IPS DF 19.7 (cell line): ENCODE measurements at places on chromosomes 1 and 21.

DNA sequence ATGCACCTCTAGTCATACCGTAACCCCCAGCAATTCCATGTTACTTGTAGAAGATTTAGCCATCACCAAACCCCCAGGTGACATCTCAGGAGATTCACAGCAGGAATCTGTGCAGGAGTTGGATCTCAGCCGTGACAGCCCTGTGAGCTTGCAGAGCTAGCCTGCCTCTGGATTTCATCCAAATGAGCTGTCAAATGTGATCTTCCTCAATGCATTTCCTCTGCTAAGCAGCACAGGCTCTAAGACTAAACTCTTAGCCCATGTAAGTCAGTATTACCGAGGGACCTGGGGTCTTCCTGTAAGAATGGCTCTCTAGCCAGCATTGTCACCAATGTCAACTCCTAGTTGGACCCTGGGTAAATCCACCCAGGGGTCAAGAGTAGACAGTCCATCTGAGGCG is 41.7 kb downstream of the UMODL1 start:
- no peak for DNase-seq

DNA sequence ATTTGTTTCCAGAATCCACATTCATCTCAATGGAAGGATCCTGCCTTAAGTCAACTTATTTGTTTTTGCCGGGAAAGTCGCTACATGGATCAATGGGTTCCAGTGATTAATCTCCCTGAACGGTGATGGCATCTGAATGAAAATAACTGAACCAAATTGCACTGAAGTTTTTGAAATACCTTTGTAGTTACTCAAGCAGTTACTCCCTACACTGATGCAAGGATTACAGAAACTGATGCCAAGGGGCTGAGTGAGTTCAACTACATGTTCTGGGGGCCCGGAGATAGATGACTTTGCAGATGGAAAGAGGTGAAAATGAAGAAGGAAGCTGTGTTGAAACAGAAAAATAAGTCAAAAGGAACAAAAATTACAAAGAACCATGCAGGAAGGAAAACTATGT is 2.6 kb downstream of the GADD45A start:
- no peak for DNase-seq

DNA sequence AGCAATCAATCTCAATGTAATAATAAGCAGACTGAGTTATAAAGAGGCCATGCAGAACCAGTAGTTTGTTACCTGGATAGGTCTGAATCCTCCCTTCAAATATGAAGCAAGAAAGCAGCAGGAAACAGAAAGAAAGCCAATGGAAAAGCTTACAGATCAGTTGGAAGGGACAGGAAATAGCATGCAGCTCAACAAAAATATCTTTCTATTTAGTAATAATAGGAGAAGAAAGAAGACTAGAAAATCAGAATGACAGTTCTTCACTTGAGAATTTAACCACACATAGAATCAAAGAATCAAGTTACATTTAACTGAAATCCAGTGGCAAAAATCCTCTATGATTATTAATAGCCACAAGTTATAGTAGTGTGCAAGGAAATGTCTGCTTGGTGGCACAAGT is 194.4 kb downstream of the EIF4G3 start:
- no peak for DNase-seq

GRCh38 chr1:6509220-6509918 is 17.9 kb upstream of the PLEKHG5 start:
- DNase-seq, result no peak

GRCh38 chr21:28991861-28992525 is 684 bp downstream of the LTN1 start:
- DNase-seq, result no peak

DNA sequence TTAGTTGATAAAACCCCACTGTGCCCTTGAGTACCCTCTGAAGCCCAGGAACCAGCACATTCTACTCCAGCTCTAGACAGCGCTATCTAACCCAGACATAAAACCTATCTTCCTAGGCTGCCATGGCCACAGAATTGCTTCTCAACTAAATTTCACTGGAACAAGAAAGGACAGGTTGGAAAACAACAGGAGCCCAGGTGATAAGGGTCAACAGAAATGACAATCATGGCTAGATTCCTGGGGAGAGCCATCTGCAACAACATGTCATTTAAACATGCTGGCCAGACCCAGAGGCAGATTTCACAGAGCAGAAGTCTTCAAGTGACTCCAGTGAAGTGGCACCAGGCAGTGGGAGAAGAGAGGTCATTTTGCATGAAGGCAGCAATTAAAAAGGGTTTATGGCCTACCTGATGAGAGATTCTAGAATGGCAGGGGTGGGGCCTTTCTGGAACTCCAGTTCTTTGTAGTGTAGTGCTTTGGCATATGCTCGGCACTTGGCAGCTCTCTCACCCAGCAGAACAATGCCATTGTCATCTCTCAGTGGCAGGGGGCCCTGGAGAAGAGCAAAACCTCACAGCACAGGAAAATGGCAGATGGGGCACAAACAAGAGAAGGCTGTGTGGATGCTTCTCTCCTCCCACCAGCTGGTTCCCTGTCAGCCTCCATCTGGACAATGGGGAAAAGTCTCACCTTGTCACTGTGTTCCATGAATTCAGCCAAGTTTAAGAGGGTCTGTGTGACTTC is 9.9 kb downstream of the ANGPTL7 start:
- DNase-seq, result no peak

DNA sequence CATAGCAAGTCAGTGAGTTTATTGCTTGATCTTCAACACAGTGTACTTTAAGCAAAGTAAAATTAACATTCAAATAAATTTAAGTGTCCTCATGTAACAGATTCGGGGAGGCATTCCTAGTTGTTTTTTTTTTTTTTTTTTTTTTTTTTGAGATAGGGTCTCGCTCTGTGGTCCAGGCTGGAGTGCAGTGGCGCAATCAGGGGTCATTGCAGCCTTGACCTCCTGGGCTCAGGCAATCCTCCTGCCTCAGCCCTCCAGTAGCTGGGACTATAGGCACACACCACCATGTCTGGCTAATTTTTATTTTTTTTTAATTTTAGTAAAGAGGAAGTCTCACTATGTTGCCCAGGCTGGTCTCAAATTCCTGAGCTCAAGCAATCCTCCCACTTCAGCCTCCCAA is 22.8 kb downstream of the OSBPL9 start:
- no peak for DNase-seq

DNA sequence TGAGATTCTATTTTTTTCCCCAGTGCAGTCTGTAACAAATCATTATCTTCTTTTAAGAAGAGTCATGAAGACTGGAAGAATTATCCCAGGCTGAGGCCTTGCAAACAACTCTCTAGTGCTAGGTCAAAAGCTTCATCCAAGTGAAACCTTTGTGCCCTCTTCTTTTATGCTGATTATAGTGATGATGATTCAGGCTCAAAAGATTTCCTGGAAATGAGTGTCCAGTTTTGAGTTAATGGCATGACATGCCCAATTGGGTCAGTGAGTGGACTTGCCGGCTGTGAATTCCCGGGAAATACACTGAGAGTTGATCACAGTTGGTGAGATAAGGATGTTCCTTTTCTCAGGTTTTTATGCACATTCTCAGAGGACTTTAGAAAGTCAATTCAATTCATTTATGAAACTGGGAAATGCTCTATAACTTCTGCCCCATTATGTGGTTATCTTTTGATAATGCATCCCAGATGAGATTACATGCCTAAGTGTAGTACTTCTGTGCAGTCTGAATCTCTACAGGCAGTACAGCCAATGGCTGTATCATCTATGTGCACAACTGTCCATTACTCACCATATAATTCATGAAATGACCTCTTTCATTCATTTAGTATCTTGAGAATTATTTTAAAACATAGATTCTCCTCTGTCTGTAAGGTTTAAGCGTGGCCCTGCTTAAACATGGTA is 66.2 kb downstream of the S1PR1 start:
- DNase-seq, result no peak

GRCh38 chr1:84619383-84620102 is 45.3 kb upstream of the CTBS start:
- DNase-seq, result no peak

- peak; percentile 45 for DNase-seq
Measured at GRCh38 chr1:116909512-116910378, at the start of gene PTGFRN. TSS of gene PTGFRN (plus strand) at chr1:116909916. CDS start at chr1:116910204, 288 bp downstream.

- no peak for DNase-seq
Measured at GRCh38 chr21:43997766-43998742, 14.1 kb upstream of the TRAPPC10 start.

- DNase-seq, result no peak
Measured at GRCh38 chr1:54981466-54981865, 1.0 kb downstream of the TMEM61 start.

- no peak for DNase-seq
Measured at GRCh38 chr1:23561813-23562100, 2.5 kb upstream of the ID3 start.

DNA sequence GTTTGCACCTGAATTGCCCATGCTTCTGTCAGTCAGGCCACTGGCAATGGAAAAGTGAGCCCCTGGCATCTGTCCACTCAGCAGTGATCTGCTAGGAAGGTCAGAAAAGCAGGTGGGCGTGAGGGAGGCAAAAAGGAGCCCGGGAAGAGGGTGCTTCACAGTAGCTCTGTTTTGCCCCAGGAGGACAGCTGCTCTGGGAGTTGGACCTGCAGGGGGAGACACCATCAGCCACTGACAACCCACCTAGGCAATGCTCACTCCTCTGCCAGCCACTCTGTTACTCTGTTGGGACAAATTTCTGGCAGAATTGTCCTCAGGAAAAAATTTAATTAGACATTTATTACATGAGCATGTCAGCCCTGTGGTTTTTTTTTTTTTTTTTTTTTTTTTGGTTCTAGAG is 146.4 kb downstream of the LRIG2 start:
- no peak for DNase-seq

DNA sequence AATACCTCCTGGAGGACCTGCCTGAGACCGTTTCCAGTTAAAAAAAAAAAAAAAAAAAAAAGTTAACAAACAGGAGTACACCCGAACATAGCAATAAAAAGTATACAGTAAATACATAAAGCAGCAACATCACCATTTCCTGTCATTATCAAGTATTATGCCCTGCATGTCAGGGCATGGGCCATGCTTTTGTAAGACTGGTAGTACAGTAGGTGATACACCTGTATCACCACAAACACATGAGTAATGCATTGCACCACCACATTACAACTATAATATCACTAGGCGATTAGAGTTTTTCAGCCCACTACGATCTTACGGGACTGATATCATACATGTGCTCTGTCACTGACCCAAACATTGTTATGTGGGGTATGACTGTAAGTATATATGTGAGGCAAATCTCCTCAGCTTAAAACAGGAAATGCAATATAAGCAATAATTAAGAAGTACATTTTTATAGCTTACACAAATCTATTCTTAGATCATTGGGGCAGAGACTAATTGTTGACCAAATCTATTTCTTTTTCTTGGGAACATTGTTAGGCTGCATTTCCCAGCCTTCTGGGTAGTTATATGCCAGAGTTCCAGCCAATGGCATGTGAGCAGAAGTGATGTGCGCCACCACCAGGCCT is 98.1 kb downstream of the PLD5 start:
- DNase-seq, result no peak
